ENCODE measurements at places on chromosomes 13 and 19.

DNA sequence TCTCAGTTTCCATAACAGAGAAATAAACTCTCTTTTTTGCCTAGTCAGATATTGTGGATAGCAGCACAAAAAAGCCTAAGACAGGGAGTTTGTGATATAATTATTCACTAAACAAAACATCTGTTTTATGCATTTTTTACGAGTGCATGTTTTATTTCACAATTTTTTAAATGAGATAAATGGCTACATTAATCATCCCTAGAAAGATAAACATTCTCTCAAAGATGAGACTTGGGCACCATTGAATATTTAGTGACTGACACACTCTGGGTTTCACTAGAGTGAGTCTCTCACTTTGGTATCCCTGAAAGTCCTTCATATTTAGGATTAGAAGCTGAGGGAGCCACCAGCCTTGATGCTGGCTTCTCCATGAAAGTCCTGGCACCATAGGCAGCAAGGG, 74.3 kb upstream of the LRCH1 start:
- DNase-seq, result no peak

GRCh38 chr19:46412650-46413261, 608 bp downstream of the CCDC8 start:
- DNase-seq, result no peak

DNA sequence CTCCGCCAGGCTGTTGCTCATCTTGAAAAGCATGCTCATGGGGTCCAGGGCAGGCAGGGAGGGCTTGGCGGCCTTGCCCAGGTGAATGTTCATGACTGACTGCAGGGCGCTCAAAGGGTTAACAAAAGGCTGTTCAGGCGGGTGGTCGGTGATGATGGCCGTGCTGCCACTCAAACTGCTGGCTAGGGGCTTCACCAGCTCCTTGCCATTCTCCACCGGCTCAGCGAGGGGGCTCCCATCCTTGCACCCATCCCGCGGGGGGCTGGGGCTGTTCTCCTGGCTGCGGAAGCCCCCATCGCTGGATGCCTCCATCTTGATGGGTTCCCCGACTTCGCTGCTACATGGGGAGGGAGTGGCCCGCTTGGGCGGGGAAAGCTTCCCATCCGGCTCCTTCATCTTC, 71.7 kb downstream of the TSHZ3 start:
- no peak for DNase-seq

GRCh38 chr13:44169018-44169911, 204.4 kb upstream of the SERP2 start:
- no peak for DNase-seq

All from kidney tubule cell (primary cell).